ENCODE measurements at places on chromosomes 4 and X.

DNA sequence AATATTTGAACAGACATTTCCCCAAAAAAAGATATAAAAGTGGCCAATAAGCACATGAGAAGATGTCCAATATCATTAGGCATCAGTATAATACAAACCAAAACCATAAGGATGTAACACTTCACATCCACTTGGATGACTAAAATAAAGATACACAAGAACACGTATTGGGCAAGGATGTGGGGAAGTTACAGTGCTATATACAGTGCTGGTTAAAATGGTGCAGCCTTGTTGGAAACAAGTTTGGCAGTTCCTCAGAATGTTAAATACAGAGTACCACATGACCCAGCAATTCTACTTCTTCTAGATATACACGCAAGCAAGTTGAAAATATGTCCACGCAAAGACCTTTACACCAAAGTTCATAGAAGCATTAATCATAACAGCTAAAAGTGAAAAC is 58.9 kb downstream of the HAUS3 start:
- ATAC-seq = no peak

DNA sequence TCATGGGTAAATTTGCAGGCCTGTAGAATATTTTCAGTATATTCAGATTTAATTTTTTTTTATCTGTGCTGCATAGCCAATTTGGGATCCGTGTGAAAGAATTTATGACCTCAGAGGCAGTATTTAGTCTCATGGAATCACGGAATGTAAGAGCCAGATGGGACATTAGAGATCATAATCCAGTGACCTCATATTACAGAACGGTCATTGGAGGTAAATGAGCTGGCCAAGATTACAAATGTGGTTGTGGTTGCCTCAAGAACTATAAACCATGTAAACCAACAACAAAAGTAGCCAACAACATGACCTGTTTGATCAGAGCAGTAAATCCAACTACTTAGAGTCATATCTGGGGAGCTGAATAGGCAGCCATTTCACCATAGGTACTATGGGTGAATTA is 71.6 kb downstream of the AMOT start:
- ATAC-seq = no peak

DNA sequence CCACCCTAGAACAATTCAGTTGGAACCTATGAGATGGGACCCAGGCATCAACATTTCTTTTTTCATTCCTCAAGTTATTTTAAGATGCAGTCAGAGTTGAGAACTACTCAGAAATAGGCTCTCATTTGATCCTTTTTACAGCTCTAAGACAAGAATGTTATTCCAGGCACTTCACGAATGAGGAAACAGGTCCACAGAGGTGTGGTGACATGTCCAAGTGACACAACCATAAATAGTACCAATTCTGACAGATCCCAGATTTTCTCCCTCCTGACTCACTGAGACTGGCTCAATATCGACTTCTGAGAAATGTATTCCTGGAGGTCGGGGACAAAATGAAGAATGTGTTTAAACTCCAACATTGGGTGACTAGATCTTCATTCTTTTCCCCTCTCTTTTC is 11.1 kb downstream of the TCEANC start:
- no peak for ATAC-seq

GRCh38 chr4:154010371-154010770 is 221.5 kb upstream of the SFRP2 start:
- ATAC-seq = no peak
